Pulmonary artery endothelial cell (primary cell): ENCODE measurements at places on chromosomes 1 and 21. TPM values are rescaled to one million over a fixed set of nuclear protein-coding genes. Genes with fewer than 3 reads are reported as not detected.

Gene SYTL1
- total RNA-seq = under 0.01 and 0.78 TPM in 2 replicates

Gene FCGR3A
- total RNA-seq = not detected in 2 replicates

Gene ALPL
- 0.13 TPM in 1 of 2 replicates, not detected in the other for total RNA-seq

Gene ANKRD65
- total RNA-seq = 0.07 and 0.14 TPM in 2 replicates

Gene EVI5
- total RNA-seq = 63.3 and 82.3 TPM in 2 replicates

Gene LIN28A
- total RNA-seq = not detected in 2 replicates

Gene DCDC2B
- not detected in 2 replicates for total RNA-seq

Gene C1QC
- not detected in 2 replicates for total RNA-seq

Gene SLC37A1
- 9.5 and 11.8 TPM in 2 replicates for total RNA-seq

Gene ACOT7
- 57.1 and 69.0 TPM in 2 replicates for total RNA-seq

Gene TNFRSF8
- 0.20 and 0.32 TPM in 2 replicates for total RNA-seq

Gene OR2L2
- 0.07 TPM in 1 of 2 replicates, not detected in the other for total RNA-seq

Gene TMEM240
- total RNA-seq = 2.2 and 3.0 TPM in 2 replicates
